Epithelial cell of prostate (primary cell): ENCODE measurements at places on chromosomes 5 and 9.
A peak's percentile ranks its signal among the peaks of the same experiment; 100 is the strongest.

- DNase-seq, result no peak
Measured at GRCh38 chr9:129363216-129363873, 185.3 kb upstream of the IER5L start.

DNA sequence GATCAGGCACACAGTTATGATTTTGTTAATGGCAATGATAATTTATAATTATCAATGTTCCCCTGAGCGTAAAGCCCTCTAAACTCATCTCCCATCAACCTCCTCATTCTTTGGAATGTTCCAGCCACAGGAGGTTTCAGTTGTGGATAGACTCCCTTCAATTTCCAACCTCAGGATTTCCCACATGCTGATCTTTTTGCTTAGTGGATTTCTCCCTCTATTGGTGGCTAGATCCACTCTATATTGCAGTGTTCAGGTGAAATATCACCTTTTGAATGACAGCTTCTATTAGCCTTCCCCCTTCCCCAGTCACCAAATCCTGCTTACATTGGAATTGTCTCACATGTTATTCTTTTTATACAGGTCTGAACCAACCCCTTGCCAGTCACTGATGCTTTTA is 113.9 kb downstream of the CDH10 start:
- DNase-seq, result no peak

- DNase-seq, result no peak
Measured at GRCh38 chr5:57549566-57549965, 67.0 kb upstream of the ACTBL2 start.

DNA sequence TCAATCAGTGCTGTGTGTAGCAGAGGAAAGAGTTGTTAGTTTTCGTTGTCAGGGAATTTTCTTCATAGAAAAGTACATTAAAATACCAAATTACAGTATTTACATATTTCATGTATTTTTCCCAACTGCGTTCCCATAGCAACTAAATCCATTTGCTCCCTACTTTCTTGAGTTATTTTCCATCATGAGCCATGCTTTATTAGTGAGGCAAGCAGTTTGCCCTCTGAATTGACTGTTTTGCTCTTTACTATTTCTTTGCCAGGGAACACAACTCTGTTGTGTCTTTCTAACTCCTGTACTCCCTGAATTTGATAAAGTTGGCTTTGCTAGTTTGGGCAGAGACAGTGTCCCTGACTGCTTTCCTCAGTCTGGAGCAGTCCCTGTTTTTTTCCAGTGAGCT is 276.2 kb upstream of the SLC30A5 start:
- DNase-seq, result no peak

GRCh38 chr5:171323806-171324632 is 15.0 kb downstream of the TLX3 start:
- DNase-seq, result no peak

DNA sequence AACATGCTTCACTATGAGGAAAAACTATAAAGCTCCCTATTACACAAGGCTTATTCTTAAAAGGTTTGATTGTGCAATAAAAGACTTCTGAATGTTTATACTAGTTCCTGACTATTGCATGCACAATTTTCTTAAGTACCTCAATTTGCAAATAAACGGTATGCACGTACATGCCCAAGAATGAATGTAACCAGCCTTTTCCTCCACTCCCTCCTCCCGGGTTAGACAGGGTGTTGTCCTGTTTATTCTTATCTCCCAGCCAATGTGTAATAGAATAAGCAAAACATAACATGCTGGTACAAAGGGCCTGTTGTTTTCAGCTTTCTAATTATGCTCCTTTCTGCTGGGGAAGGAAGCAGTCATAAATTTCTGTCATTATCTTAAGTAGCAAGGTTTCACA is 79.1 kb downstream of the AOPEP start:
- DNase-seq, result peak; percentile 99

- DNase-seq, result peak; percentile 66
Measured at GRCh38 chr5:53008751-53009150, 19.6 kb downstream of the ITGA2 start.
